ENCODE measurements at places on chromosomes 11 and 22.

- no peak for DNase-seq
Measured at GRCh38 chr11:3627291-3627690, 14.5 kb downstream of the ART5 start.

DNA sequence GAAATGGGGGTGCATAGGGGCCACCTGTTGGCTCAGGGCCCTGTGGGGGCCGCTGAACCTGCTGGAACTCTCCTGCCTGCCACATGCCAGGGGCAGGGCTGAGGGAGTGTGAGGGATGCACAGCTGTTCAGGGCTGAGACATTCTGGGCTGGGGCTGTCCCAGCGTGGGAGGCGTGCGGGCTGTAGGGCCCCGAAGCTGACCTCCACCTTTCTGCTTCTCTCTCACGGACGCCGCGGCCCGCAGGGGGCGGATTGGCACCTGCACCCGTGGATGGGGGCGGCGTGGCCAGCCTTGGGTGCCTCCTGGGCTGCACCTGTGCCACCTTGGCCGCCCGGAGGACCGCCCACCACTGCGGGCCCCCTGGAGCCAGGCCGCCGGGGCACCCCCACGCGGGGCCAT, 4.1 kb downstream of the CCDC188 start:
- DNase-seq = no peak

DNA sequence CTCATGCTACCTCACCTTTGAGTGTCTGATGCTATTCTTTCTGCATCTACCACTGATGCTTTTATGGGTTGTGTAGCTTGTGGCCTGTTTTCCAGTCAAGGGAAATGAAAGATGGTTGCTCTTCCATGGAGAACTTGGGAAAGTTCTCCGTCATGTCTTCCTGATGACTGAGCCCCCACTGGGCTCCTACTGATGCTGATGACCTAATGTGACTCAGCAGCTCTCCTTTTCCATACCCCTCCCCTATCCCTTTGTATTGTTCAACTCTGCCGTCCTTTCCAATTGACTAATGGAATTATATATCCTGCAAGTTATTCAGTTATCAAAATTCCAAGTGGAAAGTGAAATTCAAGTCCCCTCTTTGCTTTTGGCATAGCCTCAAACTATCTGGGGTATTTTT, 44.7 kb downstream of the REXO2 start:
- no peak for DNase-seq

- peak; percentile 51 for DNase-seq
Measured at GRCh38 chr11:102341844-102342318, 5.1 kb upstream of the BIRC2 start.

GRCh38 chr11:65947133-65947532, 1.9 kb downstream of the TSGA10IP start:
- no peak for DNase-seq

DNA sequence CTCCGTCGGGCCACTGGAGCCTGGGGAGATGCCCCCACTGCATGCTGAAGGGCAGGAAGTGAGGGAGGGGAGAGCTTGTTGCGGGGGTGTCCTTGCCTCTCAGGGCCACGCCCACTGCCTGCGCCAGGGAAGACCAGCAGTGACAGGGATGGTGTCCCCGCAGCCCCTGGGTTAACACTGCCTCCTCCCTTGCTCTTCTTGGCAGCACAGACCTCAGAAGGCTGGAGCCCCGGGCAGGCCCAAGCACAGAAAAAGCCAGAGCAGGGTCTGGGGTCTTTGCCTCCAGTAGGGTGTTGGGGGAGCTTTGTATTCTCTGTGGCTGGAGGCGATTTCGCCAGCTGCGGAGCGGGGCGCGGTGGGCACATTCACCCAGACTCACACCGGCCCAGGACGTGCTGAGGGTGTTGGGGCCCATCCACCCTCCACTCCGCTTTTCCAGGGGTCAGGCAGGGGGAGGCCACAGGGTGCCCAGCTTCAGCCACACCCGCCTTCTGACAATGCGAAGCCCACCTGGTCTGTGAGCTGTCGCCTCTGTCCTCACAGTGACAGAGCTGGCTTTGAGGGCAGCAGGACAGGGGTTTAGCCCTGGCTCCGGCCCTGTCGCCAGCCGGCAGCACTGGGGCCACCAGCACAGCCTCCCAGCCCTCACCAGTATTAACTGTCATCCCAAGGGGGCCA, 83.7 kb downstream of the CDKN1C start:
- DNase-seq = no peak

- no peak for DNase-seq
Measured at GRCh38 chr11:60905551-60906113, 753 bp downstream of the PRPF19 start.

DNA sequence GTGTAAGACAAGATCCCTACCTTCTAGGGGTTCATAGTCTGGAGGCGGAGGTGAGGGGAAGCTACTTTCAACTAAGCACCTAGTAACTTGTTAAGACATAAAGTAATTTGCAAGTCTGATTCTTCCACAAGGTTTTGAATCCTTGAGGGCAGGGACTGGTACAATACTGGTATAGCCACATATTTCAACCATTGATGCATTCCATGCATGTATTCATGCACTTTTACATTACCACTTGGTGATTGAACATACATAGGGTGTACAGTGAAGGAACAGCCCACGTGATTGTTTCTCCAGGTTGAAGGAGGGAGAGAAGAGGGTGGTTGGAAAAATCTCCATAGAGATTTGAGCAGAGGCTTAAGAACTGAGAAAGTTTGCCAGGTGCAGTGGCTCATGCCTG, 62.0 kb upstream of the PAX6 start:
- no peak for DNase-seq

GRCh38 chr11:87942786-87943185, 232.5 kb downstream of the RAB38 start:
- DNase-seq = no peak

GRCh38 chr22:50695421-50696250, 23.0 kb downstream of the SHANK3 start:
- DNase-seq = no peak

DNA sequence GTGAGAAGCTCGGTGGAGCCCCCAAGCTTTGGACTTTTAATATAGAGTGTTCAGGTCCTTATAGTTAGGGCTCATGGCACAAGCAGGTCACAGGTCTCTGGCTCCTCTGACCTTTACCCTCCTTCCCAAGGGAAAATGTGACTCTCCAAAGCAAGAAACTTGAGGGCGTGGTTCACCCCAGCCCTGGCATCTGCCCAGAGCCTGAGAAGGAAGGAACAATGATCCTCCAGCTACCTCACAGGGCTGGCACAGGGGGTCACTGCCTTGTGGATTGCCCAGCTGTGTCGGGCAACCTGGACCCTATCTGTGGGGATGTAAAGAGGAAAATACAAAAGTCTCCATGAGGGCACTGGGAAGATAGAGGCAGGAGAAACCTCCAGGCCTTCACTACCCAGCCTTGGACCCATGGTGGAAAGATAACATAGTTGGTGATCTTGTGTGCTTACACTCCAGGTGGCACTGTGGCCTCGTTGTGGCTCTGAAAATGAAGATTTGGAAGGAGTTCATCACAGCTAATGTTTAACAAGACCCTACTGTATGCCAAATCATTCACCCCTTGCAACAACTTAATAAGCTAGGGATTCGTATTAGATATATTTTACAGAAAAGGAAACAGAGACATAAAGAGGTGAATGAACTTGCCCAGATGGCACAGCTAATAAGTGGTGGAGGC, 3.8 kb upstream of the ZNF195 start:
- DNase-seq = no peak

DNA sequence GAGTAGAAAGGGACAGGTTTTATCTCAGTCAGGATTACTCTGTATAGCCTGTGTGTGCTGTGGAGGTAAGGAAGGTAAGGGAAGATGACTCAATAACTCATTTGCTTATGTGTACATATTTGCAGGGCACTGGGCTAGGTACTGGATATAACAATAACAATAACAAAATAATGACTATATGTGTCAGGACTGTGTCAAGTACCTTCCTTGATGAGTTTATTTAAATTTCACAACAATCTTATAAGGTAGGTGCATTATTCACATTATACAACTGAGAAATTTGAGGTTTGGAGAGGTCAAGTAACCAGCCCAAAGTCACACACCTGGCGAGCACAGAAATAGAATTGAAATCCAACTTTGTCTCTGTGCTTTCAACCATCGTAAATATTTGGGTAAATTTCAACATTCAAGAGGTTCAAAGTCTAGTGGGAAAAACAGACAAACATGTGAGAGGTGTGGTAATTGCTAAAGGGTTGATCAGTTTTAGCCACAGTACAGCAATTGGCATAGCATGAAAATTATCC, 131.8 kb downstream of the APIP start:
- no peak for DNase-seq

- DNase-seq = no peak
Measured at GRCh38 chr22:38956551-38956950, 858 bp upstream of the APOBEC3A start.

DNA sequence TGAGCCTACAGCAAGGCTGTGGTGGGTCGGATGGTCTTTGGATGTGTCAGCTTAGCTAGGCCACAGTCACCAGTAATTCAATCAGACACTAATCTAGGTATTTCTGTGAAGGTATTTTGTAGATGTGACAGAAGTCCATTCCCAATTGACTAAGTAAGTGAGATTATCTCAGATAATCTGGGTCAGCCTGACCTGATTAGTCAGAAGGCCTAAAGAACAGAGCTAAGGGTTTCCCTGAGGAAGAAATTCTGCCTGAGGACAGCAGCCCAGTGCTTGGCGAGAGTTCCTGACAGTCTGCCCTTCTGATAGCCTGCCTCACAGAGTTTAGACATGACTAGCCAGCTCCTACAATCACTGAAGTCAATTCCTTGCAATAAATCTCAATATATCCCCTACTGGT, 28.7 kb downstream of the GUCD1 start:
- DNase-seq = no peak

DNA sequence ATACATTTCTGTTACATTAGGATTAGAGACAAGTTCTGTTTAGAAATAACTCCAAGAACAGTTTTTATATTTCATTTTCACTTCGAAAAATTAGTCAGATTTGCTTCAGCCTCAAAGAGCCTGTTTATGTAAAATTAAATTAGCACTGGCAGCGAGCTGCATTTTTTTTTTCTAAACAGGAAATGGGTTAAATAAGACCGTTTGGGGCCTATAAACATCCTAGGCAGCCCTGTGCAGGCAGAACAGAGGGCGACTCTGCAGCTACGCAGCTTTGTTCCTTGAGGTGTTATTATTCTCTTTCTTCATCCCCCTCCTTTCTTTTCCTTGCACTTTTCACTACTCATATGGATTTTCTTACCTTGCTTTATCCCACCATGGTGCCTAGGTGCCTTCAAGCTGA, 48.7 kb downstream of the CWC15 start:
- DNase-seq = no peak

DNA sequence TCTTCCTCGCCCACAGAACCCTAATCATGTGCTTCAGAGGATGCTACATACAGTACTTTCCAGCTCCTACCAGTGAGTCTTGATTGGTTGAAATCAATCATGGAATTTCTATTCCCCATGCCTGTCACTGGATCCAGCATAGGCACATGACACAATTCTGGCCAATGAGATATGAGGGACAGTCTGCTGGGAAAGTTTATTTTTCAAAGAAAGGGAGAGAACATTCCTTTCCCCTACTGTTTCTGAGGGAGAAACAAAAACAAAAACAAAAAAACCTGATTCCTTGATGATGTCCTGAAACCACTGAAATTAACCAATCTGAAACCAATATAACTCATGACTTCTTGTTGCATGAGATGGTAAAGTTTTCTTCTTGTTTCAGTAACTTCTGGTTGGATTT, 3.3 kb upstream of the RCN1 start:
- no peak for DNase-seq

DNA sequence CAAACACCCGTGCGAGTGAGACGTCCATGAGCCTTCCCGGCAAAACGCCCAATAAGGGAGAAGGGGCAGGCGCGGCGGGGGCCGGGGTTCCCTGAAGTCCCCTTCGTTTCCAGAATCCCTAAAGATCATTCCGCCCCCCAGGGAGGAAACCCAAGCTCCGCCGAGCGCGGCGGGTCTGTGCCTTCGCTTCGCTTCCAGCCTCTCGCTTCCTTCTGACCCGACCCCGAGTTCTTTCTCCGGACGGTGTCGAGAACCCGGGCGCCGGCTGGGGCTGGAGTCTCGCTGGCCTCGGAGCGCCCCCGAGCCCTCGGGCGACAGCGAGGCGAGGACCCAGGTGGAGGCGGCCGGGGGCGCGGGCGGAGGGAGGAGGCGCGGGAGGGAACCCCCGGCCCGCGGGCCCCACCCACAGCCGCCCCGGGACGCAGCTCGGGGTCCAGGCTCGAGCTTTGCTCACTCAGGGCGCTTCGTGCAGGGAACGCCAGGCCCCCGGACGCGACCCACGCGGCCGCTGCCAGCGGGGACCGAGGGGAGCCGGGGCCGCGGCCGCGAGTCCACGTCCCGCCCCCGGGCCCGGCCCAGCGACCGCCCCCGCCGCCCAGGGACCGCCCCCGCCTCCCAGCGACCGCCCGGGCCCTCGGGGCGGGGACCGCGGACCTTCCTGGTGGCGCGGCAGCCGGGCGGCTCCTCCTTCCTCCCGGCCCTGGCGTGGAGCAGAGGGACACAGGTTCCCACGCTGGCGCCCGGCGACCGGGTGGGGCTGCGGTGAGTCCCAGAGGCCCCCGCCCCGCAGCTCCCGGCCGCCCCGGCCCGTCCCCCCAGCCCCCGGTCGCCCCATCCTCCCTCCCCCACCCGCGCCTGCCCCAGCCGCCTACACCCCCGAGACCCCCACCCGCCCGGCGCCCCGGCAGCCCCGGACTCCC, at the start of gene PGGHG:
Gene PGGHG, plus strand, starts transcription at position 649 of the 920 bp plus-strand sequence. CDS start 691 bp downstream, outside the sequence.
- DNase-seq = no peak

GRCh38 chr11:132072044-132072857, 701.8 kb downstream of the NTM start:
- no peak for DNase-seq

GRCh38 chr11:125176866-125177265, 12.3 kb downstream of the PKNOX2 start:
- DNase-seq = no peak

- DNase-seq = no peak
Measured at GRCh38 chr22:43878831-43879550, 12.8 kb downstream of the PNPLA5 start.

- DNase-seq = no peak
Measured at GRCh38 chr22:25493794-25494193, 70.7 kb upstream of the GRK3 start.

- no peak for DNase-seq
Measured at GRCh38 chr11:65898656-65899355, 1.4 kb downstream of the FOSL1 start.

- no peak for DNase-seq
Measured at GRCh38 chr22:48824712-48825651, 1002.7 kb downstream of the BRD1 start.

DNA sequence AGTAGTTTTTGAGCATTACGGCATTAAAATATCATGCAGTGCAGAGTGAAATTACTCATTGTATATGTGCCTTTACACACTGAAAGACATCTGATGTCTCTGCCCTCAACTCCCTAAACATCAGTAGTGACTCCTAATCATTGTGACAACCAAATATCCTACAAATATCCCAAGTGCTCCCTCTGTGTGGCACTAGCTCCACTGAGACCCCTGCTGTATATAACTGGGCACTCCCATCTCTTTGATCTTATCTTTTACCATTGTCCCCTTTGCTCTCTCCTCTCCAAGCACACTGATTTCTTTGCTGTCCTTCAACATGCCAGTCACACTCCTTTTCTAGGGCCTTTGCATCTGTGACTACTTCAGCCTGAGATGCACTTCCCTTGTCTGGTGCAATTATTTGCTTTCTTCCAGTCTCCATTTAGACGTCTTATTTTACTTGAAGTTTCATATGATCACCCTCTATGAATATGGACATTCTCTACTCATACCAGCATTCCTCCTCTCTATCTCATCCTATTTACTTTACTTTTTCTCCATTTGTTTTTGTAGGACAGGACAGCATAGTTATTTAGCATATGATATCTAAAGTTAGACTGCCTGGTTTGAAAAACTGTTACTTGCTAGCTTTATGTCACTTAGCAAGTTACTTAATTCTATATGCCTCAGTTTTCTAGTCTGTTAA, 2.4 kb downstream of the SLC5A12 start:
- no peak for DNase-seq

GRCh38 chr11:4467811-4468606, 14.4 kb upstream of the OR52K1 start:
- DNase-seq = no peak
